ENCODE measurements at places on chromosomes 1 and 21.

GRCh38 chr21:35641271-35642016 lies 418.9 kb downstream of the SETD4 start:
- DNase-seq = no peak

GRCh38 chr1:198030682-198031081 lies 113.5 kb downstream of the LHX9 start:
- no peak for DNase-seq

DNA sequence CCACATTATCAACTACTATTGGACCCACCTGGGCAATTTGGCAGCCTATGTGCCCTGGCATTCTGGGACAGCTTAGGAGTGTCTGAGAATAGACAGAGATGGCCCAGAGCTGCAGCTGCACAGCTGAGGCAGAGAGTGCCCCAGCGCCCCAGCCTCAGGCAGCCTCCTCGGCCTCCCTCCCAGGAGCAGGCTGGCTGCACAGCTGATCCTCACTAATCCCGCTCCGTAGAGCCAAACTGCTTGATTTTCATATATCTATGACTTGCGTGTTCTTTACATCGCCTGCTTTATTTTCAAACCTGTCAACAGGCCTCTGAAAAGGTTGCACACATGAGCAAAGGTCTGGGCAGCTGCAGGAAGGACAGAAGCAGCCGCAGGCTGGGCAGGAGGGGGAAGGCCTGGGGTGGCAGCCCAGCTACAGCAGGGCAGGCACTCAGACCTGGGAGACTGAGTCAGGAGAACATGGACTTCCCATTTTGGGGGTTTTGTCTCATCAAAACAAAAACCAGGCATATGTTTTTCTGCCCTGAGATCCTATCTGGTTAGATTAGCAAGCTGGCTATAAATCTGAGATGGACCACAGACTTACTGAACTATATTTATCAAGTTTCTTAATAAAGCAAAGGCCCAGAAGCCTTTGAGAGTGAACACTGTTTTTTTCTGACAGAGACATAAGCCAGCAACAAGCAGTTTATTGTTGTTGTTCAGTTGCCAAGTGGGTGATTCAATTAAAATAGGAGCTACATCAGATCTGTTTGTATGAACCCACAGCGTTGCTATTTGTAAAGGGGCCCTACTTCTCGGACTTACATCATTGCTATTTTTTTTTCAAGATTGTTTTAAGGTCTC lies 301.8 kb upstream of the DUSP10 start:
- DNase-seq = no peak

GRCh38 chr1:69157046-69157756 lies 410.5 kb upstream of the LRRC7 start:
- DNase-seq = no peak

DNA sequence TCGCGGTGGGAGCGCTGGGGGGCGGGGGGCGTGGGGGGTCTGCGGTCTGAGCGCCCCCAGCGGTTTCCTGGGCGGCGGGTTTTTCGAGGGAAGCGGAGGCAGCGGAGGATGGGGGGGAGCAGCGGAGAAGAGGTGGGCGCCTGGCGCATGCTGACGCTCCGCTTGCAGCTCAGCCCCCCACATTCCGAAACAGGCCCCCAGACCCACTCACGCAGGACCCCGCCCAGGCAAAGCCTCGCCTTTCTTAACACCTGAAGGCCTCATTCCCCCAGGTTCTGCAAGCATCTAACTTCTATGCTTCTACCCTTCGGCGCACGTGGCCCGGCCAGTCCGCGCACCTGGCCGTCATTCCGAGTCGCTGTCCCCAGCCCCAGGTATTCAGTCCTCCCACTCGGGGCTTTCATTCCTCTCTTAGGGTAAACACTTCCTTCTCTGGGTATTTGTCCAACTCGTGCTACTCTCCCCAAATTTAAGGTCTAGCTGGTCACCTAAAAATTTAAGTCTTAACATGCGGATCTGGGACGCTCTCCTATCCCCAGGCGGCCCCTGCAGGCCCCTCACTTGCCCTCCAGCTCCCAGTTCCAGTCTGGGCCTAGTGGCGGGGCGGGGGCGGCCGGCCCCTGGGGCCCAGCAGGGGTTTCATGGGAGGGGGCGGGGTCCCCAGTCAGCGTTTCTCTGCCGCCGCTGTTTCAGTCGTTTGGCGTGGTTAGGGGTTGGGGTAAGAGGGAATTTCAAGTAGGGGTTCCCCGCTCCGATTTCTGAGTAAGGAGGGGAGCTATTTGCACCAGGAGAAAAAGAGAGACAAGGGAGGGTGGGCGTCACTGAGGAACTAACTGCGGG lies 2.8 kb upstream of the ZBTB7B start:
- DNase-seq = peak; percentile 85

DNA sequence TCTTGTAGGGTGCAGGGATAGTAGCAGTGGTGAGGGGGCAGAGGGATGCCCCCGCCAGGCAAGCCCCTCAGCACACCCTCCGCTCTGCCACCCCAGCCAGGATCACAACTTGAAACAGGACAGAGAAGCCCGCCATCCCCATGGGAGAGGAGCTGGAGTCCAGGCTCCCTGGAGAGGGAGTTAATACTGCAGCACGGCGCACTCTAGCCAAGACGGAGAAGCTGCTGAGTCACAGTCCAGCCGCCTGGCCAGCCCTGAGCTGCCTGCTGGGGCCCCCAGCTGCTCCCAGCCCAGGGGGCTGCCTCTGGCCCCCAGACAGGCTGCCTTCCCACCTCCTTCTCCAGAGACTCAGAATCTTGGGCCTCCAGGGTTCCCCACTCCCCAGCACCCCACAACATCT lies 87.2 kb downstream of the SYT2 start:
- DNase-seq = no peak

- DNase-seq = no peak
Observed at GRCh38 chr1:167312871-167313270, 92.2 kb downstream of the POU2F1 start.

- peak; percentile 77 for DNase-seq
Observed at GRCh38 chr1:178031856-178032320, 62.0 kb upstream of the RASAL2 start.

DNA sequence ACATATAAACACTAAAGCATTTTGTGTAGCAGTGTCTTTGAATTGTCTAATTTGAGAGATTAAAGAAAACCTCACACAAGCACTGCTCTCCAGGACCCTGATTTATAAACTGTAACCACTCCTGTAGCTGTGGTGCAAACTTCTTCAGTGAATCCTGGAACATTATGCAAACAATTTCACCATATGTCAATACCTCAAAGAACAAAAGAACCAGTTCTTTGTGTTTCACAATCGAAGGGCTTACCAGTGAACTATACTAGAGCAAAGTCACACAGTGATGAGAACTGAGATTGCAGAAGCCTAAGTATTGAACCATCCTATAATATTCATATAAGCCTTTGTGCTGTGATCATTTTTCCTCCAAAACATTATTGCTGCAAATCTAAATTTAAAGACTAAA lies 21.5 kb downstream of the DPH5 start:
- DNase-seq = no peak

GRCh38 chr1:31800674-31800967 lies 15.2 kb downstream of the SPOCD1 start:
- no peak for DNase-seq

DNA sequence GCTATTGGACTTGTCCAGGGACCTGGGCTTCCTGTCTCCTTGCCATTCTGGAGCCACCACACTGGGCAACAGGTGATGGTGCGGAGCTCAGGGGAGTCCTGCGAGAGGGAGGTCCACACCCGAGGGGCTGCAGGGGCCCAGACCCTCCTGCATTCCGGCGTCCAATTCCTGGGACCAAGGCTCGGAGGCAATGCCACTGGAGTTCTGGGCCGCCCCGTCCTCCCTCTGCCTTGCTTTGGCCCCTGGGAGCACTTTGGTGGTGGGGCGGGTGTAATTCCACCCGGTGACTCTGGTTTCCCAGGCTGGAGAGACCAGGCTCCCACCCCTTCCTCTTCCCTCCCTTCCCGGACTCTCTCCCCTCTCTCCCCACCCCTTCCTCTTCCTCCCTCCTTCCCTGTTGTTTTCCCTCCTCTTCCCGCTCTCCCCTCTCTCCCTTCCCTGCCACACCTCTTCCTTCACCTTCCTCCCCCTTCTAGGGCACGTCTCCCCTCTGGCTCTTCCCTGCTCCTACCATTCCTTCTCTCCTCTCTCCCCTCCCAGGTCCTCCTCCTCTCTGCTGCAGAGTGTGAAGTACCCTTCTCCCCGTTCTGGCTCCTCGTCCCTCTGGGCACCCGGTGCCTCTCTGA lies 2.0 kb downstream of the PRKCZ start:
- no peak for DNase-seq

DNA sequence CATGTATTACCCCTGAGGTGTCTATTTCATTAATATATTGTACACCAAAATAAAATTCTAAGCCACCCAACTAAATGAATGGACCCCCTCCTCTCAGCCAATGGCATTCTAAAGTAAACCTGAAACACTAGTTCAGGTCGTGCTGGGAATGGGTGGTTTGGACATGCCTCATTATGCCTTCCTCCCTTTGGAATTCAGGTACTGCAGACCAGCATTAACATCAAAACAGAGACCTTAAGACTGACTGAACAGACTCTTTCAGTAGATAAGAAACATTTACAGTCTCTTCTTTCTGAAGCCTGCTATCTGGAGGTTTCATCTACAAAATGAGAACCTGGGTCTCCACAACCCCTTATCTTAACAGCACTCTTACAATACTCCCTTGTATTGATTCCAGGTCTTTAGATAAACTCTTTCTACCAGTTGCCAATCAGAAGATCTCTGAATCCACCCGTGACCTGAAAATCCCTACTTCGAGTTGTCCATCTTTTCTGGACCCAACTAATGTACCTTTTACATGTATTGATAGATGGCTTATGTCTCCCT lies 93.6 kb downstream of the PKN2 start:
- DNase-seq = no peak

DNA sequence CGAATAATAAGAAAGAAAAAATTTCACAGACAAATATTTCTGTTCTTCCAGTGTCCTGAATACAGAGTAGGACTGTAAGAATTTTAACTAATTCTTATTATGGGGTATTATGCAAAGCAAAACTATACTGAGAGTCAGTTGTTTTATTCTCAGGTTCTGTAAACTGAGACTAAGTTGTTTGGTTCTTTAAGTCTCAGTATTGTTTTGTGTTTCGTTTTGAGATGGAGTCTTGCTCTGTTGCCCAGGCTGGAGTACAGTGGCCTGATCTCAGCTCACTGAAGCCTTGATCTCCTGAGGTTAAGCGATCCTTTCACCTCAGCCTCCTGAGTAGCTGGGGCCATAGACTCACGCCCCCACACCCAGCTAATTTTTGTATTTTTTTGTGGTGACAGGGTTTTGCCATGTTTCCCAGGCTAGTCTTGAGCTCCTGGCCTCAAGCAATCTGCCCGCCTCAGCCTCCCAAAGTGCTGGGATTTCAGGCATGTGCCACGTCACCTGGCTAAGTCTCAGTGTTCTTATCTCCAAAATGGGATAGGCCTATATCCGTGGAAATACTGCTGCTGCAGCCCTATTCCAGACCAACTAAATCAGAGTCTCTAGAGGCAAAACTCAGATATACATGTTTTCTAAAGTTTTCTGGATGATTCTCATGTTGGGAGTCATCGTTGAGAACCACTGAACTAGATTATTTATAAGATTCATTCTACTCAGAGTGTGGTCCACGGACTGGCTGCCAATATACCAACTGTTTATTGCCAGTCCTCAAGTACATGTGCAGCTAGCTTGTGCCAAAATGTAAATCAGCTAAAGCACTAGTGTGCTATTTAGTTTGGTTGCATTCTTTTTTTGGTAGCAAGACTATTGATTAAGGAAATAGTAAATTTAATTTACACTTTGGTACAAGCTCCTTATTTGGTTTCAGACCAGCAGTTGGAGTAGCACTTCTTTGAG lies 116.6 kb downstream of the HS2ST1 start:
- no peak for DNase-seq

GRCh38 chr1:39758556-39759435 lies 12.4 kb downstream of the OXCT2 start:
- no peak for DNase-seq

DNA sequence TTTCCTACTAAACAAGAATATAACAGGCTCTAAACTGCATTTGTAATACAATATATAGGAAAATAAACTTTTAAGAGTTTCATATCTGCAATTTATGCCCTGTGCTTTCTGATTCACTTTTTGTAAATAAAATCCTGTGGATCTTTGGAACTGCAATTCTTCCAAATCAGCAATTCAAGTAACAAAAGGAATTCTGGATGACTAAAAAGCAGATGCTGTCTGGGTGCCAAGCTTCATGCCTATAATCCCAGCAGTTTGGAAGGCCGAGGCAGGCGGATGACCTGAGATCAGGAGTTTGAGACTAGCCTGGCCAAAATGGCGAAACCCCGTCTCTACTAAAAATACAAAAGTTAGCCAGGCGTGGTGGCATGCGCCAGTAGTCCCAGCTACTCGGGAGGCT lies 6.3 kb downstream of the NME7 start:
- no peak for DNase-seq

DNA sequence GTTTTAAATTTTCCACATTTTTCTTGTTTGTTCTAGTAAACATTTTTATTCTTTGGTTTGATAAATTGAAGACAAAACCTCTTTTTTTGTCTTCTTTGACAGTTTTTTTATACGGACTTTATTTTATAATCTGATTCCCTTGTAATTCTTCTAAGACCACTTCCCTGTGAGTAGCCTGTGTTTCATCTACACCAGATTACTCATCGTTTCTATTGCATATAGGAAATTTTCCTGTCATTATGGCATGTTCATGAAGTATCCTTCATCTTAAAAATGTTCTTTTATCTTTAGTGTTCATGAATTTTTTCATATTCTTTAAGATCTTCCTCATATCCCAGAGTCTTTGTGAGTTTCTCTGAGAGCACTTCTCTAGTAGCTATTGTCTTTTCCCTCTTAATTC lies 109.8 kb downstream of the USP25 start:
- no peak for DNase-seq

DNA sequence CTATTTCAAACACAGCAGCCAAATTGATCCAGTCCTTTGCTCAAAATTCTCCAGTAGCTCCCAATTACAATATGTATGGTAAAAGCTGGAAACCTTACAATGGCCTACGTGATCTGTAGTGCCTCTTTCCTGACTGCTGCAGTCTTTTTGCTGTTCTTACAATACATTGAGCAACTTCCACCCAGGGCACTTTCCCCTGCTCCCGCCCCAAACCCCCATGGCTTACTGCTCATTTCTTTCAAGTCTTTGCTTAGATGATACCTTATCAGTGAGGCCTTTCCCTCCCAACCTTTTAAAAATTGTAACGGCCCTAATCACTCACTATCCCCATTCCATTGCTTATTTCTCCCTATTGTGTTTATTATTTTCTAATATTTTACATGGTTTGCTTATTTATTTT lies 43.9 kb upstream of the APOBEC4 start:
- no peak for DNase-seq

GRCh38 chr1:110717179-110717578 lies 42.4 kb upstream of the KCNA3 start:
- no peak for DNase-seq

GRCh38 chr1:8589571-8589970 lies 227.9 kb downstream of the RERE start:
- no peak for DNase-seq

GRCh38 chr1:35592991-35593769 lies 20.1 kb downstream of the TFAP2E start:
- DNase-seq = no peak

DNA sequence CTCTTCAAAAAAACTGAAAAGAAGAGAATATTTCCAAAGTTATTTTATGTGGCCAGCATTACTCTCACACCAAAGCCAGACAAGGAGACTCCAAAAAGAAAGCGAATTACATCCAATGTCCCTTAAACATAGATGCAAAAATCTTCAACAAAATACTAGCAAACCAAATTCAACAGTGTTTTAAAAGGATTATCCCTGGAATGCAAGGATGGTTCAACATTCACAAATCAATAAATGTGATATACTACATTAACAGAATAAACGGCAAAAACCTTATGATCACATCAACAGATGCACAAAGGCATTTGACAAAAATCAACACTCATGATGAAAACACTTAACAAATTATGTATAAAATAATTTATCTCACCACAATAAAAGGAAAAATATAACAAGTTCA lies 207.8 kb downstream of the DENND1B start:
- no peak for DNase-seq
